Amygdala (tissue), 56 donors: ENCODE measurements at places on chromosomes 2 and 18.

DNA sequence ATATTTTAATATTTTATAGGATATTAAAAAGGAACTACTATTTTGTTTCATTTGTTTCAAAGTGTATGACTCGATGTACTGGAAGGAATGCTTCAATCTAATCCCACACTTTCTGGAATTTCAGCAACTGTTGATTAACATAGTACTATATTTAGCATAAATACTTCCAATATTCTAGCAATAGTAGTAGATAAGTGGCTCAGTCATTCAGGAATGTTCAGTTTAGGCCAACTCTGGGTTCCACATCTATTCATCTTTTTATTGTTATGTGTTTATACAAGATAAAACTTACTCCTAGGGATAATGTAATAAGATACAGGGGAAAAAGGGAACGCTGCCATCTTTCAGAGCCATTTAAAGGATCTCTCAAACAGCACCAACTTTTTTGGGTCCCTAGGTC is 22.3 kb upstream of the ORC2 start:
- DNase-seq: no peak

DNA sequence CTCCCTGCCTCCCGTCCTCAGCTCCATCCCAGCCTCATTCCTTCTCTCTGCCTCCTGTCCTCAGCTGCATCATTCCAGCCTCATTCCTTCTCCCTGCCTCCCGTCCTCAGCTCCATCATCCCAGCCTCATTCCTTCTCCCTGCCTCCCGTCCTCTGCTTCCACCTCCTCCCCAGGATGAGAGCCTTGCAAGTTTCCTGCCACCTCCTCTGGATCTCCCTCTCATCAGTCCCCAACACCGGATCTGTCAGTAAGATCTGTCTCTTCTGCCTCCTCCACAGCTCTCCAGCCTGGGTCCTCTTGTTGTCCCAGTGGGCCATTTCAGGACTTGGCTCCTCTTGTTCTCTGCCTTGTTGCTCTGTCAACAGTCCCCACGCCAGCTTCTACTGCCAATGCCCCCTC is 130.9 kb downstream of the NDUFA10 start:
- DNase-seq: no peak

- no peak for DNase-seq
Observed at GRCh38 chr18:44241020-44241419, 439.7 kb upstream of the SETBP1 start.

DNA sequence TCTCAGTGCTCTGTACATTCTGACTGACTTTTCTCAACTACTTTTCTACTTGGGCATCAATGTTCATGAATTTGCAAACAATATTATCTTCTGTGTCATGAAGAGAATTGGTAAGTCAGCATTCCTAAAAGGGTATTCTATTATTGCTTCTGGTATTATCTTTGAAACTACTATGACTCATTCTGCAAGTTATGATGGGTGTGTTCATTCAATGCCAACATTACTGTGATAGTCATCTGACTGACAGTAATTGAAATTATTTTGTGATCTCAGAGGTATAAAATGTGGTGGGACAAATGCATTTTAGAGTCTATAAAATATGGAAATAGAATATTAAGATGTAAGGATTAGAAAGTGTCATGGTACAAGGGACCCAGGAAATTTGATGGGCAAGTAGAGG is 736.0 kb upstream of the CELF4 start:
- DNase-seq: no peak
